Stimulated activated CD8-positive, alpha-beta memory T cell treated with anti-CD3 and anti-CD28 coated beads, Interleukin-2, amount 100 ng/mL, for 48 hours (primary cell): ENCODE measurements at places on chromosomes 6 and 20.

DNA sequence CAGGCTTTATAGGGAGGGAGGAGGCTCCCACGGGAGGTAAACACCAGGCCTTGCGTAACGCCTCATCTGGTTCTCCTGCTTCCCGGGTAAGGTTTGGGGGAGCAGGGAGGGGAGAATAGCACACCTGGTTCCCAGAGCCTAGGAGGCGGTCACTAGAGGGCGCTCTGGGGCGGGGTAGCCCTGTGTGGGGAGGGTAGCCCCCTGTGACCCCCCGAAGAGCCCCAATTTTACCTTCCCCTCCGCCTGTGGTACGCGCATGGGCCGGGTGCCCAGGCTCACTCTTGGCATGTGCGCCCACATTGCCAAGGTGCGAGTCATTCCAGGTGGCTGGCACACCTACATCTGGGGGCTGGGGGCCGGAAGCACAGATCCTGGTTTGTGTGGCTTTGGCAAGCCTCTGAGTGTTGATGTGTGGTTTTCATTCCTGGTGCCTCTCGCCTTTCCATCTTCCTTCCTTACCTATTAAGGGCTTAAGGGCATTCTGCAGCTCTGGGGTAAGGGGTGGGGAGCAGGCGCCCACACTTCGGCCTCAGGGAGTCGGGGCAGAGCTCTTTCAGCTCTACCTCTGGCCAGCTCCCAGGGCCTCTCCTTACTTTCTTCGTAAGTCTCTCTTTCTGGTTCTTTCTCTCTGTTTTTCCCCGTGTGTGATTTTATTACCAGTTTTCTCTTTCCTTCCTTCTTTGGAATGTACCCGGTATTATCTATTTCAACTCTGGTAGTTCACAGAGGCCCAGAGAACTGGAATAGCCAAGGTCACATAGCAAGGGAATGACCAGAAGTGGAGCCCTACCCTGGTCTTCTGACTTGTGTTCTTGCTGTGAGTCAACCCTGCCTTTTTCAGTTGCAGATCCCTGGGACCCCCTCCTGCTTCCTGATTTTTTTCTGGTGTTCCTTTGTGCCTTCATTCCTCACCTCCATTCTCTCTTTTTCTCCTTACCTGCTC, 492 bp upstream of the RNF39 start:
- DNase-seq, result no peak

- no peak for DNase-seq
These were observed 1.0 kb upstream of the MMP9 start for GRCh38 chr20:46007671-46008070.

GRCh38 chr6:29553268-29554057, 6.1 kb downstream of the UBD start:
- no peak for DNase-seq

- no peak for DNase-seq
These were observed 59.1 kb upstream of the PTPN1 start for GRCh38 chr20:50450881-50451752.

GRCh38 chr6:80183019-80183795, 76.7 kb downstream of the BCKDHB start:
- DNase-seq, result no peak

DNA sequence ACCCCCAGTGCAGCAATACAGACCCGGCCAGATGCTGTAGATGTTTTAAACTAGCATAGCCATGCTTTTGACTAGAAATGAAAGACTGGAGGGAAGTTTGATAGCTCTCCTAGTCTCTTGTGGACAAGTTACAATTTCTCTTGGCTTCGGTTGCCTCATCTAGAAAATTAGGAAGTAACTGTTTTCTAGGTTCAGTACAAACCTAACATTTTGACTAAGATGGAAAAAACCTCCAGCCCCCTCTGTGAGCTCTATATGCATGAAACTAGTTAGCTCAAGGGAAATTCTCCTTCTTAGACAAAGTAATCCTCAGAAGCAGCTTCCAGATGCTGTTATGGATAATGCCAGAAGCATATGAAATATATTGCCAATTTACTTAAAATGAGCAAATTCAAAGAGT, 86.6 kb downstream of the RNF144B start:
- DNase-seq, result no peak

GRCh38 chr6:31935021-31935420, 7.5 kb downstream of the C2 start:
- DNase-seq, result no peak

GRCh38 chr6:130362128-130362527, 3.7 kb upstream of the TMEM200A start:
- DNase-seq, result no peak

DNA sequence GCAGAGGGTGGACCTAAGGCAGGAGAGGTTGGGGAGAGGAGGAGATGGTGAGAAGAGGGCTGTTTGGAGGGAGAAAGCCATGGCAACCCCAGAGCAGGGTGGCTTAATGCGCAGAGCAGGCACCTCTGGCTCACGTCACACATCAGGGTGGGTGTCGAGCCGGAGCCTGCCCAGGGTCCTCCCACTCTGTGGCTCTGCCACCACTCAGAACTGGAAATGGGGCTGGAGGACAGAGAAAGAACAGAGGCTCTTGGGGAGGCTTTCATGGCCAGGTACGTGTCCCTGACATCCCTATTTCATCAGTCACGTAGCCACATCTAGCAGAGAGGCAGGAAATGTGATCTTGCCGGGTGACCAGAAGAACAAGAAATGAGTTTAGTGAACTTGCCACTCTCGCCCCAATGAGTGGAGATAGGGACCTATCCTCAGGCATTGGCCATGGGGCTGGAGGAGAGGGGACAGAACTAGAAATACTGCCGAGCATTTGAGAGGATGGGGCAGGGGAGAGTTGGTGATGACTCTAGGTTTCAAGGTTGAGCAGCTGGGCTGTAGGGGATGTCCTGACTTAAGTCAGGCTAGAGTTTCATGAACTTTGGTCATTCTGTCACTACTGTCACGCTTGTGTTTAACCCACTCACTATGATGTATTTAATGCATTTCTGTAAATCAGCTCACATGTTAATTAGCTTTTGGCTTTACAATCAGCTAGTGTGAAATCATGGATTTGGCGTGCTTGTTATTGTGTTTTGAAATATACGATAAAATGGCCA, 52.7 kb downstream of the CDH26 start:
- DNase-seq, result no peak

- DNase-seq, result no peak
These were observed 184.4 kb downstream of the PTPRK start for GRCh38 chr6:128335963-128336362.

- DNase-seq, result no peak
These were observed 84.1 kb upstream of the SIRPA start for GRCh38 chr20:1810926-1811620.

DNA sequence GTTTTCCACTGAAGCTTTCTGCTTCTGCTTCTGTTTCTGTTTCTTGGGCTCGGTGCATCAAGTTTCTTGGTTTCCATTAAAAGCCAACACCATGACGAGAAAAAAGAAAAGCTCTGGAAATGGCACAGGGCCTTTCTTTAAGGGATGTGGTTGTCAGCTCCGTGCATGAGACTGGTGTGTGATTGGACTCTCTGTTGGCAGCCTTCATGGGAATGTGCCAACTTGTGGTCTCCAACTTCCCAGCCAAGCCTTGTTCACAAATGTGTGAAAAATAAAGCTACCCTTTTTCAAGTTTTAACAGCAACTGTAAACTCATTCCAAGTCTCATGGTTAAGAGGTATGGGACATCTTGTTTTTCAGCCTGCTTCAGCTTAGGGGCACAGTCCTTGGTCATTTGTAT, 68.7 kb upstream of the CST7 start:
- DNase-seq, result no peak

GRCh38 chr20:41475503-41475902, 108.9 kb upstream of the EMILIN3 start:
- no peak for DNase-seq

- no peak for DNase-seq
These were observed 6.9 kb downstream of the BLOC1S5 start for GRCh38 chr6:8057263-8057662.

GRCh38 chr6:30493643-30494250, 4.4 kb downstream of the HLA-E start:
- no peak for DNase-seq

GRCh38 chr20:7516621-7517111, 423.6 kb downstream of the HAO1 start:
- no peak for DNase-seq
